ENCODE measurements at places on chromosomes 2 and 18.

GRCh38 chr2:128154225-128154624, 63.2 kb downstream of the UGGT1 start:
- no peak for DNase-seq

- DNase-seq = no peak
Measured at GRCh38 chr2:188294352-188294926, 2.8 kb downstream of the GULP1 start.

DNA sequence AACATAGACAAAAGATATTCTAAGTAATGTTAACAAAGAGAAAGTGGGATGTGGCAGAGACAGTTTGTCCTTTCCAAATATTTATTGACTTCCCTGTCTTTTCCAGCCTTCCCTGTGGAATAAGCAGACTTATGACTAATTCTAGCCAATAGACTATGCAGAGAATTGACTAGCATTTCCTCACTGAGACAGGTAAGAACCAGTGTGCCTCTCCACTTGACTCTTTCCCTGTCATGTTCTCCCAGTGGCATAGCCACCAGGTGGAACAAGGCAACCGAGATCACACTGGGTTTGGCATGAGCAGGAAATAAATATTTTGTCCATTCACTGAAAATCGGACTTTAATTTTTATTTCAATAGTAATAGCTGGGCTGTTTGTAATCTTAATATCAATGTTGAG, 168.1 kb upstream of the CTAGE1 start:
- no peak for DNase-seq

DNA sequence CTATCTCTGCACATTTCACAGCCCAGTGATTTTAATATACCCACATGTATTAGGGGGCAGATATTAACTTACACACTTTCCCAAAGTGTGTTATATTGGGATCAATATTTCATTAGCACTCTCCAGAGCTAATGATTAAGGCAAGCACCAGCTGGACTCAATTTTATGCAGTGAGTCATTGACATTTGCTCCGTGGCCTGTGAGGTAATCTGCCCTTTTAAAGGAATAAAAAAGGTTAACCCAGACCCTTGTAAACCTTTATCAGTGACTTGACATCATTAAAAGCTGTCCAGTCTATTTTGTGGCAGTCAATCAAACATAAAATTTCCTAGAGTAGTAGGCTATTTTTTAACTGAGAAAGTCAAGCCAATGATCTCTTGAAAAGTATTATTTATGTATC, 1870.4 kb upstream of the CELF4 start:
- DNase-seq = no peak

DNA sequence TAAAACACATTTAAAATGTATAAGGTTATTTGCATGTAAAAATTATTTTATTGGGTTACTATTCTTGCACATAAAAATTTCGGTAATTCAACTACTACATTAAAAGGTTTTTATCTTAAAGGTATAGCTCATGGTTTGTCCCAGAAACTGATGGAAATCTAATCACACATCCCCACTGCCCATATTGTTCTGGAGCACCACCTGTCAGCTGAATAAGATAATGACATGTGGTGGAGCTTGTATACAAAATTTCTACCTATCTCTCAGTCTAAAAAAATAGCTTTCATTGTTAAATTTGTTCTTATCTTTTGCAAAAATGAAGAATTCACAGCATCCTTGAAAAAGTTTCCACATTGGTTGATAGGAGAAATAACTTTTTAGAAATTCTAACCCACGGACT, 18.3 kb downstream of the ERBB4 start:
- no peak for DNase-seq

DNA sequence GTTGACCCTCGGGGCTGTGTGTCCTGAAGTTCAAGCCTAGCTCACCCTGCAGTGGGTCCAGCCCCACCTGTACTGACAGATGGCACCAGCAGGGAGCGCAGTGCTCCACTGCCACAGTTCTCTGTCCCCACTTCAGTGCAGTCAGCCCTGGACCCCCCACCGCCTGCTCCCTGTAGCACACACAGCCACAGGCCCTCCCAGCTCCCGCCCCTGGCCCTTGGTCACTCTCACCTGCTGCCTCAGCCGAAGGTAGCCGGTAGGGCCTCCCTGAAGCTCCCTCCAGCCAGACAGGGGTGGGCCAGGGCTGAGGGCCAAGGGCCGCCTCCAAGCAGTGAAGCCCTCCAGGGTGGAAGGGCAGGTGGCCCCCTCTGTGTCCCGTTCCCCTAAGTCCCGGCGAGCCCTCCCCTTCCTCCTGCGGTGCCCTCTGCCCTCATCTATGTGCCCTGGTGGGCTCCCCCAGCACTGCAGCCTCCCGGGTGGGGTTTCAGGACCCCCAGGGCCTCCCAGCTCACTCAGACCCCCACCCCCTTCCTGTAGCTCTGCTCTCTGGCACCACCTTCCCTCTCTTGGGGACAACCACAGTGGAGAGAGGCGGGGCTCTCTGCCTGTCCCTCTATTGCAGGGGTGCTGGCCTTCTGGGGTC, 10.8 kb upstream of the ALPP start:
- DNase-seq = no peak

DNA sequence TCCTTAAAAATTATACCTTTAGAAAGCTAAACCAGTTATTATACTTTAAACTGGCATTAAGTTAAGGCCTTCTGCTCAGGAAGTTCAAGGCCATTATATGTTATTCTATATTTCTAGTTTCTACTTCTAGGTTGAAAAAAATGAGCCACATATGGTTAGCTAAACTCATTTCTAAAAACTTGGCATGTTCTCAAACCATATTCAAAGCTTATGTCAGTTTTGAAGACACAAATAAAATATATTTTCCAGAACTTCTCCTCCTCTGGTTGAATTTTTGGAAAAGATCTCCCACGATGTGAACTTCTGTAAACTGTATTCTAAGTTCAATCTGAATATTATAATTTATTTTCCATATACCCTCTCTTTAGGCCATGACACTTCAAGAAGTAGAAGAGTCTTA, 103.5 kb downstream of the NYAP2 start:
- no peak for DNase-seq

DNA sequence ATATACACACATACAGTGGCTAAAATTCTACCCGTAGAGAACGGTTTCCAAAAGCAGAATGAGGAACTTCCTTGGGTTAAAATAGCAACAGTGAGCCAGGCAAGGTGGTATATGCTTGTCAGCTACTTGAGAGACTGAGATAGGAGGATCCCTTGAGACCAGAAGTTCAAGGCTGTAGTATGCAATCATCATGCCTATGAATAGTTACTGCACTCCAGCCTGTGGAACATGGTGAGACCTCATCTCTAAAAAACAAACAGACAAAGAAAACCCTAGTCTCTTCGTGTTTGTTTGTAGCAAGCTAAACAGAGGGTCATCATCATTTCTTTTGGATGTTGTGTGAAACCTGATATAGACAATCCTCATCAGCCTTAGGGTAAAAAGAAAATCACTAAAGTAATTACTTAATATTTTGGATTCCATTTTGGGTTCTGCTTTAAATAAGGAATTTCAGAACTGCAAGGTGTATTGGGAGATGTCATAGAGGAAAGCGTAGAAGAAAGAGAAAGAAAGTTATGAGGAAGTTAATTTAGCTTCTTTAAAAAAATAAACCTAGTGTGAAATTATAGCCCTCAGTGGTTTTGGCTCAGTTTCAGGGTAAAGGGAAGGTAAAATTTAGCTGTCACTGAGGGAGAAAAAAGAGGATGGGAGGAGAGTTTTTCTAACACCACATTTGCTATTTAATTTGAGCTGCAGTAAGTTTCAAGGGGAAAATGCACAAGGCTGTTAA, 46.5 kb downstream of the PLEK start:
- no peak for DNase-seq

- DNase-seq = no peak
Measured at GRCh38 chr2:241011296-241011600, 12.8 kb downstream of the SNED1 start.

DNA sequence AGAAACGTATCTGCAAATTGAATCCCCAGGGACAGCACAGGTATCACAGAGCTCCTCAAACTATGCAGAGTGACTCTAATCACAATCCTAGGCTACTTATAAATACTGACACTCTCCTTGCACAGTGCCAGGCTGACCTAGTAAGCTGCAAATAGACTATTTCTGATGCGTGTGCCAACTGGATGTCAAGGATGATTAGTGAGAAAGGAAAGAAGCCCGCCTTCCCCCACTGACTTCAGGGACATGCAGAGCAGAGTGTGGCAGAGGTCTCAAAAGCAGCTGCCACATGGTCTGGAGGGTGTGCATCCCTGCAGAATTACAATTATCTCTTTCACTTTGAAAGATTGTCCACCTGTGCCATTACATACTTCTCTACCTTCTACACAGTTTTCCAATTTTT, 235.6 kb downstream of the CPS1 start:
- DNase-seq = no peak

GRCh38 chr2:3172265-3172935, 205.2 kb downstream of the EIPR1 start:
- DNase-seq = no peak

DNA sequence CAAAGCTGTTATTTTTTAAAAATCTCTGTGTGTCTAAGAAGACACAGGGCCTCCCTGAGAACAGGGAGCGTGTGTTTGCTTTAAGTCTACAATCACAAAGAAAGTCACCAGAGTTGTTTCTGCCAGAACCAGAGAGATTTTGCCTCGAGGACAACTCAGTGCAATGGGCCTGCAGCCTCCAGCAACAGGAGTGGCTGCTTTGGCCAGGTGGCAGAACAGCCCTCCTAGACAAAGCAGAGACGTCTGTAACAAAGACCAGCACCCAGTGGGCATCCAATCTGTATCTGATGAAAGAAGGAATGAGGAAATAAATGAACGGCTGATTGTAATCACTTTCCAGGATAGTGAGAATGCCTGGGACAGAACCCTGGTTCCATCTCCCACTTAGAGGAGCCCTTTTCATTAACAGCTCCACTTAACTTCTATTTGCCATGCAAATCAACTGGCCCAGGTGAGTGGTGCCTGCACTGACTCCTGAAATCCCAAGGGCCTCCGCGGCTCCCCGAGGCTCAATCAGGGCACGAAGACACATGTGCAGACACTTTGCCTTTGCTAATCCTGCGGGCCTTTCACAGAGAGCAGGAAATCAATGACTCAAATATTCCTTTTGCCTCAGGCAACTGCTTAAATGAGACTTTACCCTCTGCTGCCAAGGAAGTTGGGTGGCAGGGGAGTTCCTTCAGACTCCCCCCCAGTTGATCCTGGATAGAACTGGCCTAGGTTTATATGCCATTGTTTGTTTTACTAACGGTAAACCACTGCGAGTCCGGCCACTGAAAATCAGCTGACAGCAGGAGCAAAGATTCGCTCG, 146.5 kb downstream of the CABLES1 start:
- no peak for DNase-seq

GRCh38 chr18:45974088-45974536, 7.0 kb upstream of the EPG5 start:
- peak; percentile 44 for DNase-seq

DNA sequence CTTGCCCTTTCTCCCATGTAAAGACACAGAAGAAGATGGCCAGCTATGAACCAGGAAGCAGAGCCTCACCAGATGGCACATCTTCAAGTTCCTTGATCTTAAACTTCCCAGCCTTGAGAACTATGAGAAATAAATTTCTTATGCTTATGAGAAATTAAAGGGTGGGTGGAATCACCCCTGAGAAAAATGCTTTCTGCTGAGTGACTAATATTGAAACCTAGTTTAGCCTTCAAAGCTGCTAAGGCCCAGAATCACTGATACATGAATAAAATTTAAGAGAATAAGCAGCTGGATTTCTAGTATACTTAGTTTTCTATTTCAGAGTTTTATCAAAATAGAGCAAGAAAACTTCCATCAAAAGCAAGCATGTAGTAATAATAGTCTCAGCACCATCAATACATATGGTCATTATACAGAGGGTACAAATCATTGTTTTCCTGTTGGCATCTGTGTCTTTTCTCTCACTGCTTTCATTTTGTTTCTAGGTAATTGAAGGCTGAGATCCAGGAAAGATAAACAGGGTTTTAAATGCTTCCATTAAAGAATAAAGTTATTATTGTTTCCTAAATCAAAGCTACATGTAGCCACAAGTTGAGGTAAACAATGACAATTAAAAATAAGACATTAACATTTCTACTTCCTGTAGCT, 53.3 kb upstream of the COL5A2 start:
- DNase-seq = no peak

GRCh38 chr2:20429528-20429927, 17.3 kb upstream of the RHOB start:
- DNase-seq = no peak

DNA sequence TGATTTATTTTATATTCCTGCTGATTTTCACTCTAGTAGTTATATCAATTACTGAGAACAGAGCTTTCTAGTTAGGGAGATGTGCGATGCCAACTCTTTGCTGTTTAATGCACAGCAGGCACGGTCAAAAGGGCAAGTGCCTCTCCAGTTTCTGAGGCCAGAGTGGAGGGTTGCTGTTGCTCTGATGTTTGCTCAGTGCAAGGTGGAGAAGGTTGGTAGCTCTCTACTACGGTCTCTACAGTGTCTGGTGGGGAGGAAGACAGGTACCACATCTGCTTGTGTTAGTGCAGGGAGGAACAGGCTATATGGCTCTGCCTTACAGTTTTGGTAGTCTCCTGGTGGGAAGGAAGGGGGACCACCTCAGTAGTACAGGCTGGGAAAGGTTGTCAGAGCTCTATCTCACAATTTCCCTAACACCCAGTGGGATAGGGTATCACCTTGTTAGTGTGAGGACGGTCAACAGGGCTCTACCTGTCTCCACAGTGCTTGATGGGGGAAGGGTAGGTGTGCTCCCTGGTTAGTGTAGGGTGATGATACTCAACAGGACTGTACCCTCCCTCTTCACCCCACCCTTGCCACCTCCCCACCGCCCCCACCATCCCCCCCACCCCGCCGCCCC, 85.9 kb downstream of the FANCL start:
- no peak for DNase-seq

DNA sequence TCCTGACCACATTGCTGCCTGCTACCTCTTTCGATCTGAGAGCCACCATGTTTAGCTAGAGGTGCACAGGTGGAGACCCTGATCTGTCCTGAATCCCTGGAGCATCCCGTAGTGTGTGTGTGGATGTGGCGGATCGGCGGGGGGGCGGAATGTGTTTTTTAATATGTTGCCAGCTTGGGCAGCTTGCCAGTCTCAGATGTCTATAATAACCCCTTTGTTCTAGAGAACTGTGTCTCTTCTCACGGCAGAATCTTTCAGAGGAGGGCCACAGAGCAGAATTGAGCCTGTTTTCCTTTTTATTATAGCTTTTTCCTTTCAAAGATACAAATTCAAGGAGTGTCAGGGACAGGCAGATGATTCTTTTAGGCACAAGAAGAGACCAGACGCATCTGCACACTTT, 934.1 kb upstream of the KLHL29 start:
- DNase-seq = no peak

GRCh38 chr2:10027660-10028330, 15.6 kb upstream of the KLF11 start:
- DNase-seq = no peak

GRCh38 chr2:2175381-2176090, 155.5 kb downstream of the MYT1L start:
- no peak for DNase-seq
